A549 treated with GW870086 at 1 μM for 4 hours (cell line): ENCODE measurements at places on chromosomes 11 and 22. TPM values are rescaled to one million over a fixed set of nuclear protein-coding genes. Genes with fewer than 3 reads are reported as not detected.

The TRIM49 gene
- 0.07 TPM in 1 of 5 replicates, not detected in the others for total RNA-seq

The SPINDOC gene
- total RNA-seq: 35.0 to 48.6 TPM (median 47.7 TPM) in 5 replicates

The TREH gene
- total RNA-seq: not detected in 5 replicates

The SYT13 gene
- total RNA-seq: 5.5 to 7.9 TPM (median 7.3 TPM) in 5 replicates

The DRG1 gene
- total RNA-seq: 55.6 to 85.2 TPM (median 58.7 TPM) in 5 replicates
